ENCODE measurements at places on chromosomes 4 and X. TPM values are rescaled to one million over a fixed set of nuclear protein-coding genes. Genes with fewer than 3 reads are reported as not detected.

GRCh38 chr4:143514497-143514896 is 995 bp downstream of the SMARCA5 start:
- DNase-seq, result peak; percentile 66

- DNase-seq, result peak; percentile 84
Measured at GRCh38 chr4:2060611-2061185, 1.6 kb downstream of the NAT8L start.

DNA sequence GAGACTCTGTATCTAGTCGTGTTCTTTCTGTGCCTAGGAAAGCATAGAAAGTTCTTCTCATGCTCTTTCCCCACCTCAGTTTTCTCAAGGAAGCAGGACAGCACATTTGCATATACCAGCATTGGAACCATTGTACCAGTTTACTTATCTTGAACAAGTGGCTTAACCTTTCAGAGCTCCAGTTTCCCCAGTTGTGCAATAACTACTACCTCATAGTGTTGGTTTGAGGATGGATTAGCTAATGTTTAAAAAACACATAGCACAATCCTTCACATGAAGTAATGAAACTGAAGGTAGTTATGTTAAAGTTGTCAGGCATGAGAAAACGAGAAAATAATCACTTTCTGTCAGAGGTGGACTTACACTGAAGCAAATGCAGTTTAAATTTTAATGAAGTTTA is 92.2 kb upstream of the H2AZ1 start:
- no peak for DNase-seq

DNA sequence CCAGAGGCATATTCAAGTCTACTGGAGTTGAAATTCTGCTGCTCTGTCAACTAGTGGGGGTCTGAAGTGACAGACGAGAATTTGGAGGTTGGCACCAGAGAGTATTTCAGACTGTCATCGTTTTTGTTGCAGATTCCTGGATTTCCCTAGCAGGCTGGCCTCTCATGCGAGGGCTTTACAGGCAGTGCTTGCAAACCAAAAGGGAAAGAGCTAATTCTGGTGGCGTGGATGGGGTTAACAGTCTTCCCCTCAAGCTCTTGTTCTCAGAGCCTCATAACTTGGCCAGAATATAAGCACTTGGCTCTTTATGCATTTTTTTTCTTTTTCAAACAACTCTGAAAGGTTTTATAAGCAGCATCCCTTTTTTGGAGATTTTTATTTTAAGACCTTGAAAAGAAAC is at the start of gene SPARCL1:
Gene SPARCL1 (minus strand): TSS at position 190 of the 400 bp plus-strand sequence. CDS start 29,802 bp downstream, outside the sequence.
- DNase-seq, result peak; percentile 23

DNA sequence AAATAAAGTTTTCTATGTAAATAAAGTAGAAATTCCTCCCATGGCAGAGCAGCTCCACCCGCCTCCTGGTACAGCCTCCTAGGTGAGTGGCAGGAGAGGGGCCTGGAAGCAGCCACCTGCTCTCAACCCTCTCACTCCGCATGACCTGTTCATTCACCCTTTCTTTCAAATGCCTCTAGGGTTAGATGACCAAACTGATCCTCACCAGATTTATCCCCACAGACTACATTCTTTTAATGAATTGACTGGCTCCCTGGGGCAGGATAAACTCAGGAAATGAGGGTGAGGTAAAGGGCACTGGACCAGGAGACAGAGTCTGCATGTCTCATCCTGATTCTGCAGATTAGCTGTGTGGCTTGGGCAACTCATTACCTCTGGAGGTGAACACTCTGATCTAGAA is 32.6 kb upstream of the NKX6-1 start:
- DNase-seq, result no peak

GRCh38 chr4:186946136-186946535 is 222.5 kb upstream of the FAT1 start:
- DNase-seq, result no peak

GRCh38 chrX:115472131-115472530 is 88.8 kb upstream of the PLS3 start:
- DNase-seq, result no peak

STOX2 gene
- 19.8 TPM for total RNA-seq

SPINK2 gene
- total RNA-seq, result 0.73 TPM

MAP3K15 gene
- total RNA-seq, result 3.1 TPM

HTT gene
- 67.7 TPM for total RNA-seq

All from GM23338 (cell line).